ENCODE measurements at places on chromosomes 3 and 15.
A peak's percentile ranks its signal among the peaks of the same experiment; 100 is the strongest.

DNA sequence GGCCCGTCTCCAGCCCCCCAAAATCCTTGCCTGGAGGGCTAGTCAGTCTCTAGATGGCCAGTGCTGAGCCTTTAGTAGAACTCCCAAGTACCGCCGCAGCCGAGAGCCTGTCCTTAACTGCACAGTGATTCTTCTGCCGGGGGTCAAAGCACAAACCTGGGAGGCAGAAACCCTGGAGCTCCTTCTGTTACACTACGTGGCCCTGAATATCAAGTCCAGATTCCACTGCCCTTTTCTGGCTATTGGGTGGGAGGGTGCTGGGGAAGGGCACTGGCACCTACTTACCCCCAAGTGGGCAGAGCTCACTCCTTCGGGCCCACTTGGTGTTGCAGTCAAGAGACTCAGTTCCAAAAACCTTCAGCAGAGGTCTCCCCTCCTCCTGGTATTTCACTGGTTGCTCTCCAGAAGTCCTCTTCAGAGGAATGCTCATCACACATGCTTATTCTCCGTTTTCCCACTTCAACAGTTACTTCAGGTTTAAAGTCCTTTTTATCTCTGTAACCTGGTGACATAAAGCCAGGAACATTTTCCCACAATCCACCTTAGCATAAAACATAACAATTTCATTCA, 10.8 kb downstream of the PDHB start:
- peak; percentile 16 for DNase-seq

DNA sequence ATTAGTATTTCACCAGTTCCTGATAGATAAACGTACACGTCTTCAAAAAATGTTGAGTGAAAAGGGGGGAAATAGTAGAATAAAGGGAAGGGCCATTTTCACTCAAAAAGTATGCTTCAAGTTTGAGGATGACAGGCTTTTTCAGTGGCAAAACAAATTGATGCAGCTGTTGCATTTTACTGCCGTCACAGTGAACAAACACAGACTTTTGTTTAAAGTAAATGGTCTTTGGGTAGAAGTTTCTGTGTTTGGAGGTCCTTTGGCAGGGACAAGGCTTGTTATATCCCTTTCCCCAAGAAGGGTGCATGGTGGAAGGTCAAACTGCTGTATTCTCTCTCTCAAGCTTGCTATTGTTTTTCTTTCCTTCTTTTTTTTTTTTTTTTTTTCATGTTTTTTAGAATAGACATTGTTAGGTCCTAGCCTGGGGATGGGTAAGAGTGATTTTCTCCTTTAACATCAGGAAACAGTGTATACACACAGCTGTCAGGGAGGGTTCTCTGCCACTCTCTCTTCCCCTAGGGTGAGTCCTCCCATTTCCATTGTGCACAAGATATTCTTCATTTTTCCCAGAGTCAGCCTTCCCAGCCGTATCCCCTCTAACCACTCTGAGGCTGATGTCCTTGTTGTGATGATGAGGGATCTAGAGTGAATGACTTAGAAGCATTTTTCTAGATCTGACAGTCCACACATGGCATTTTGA, 6.6 kb upstream of the SUCNR1 start:
- no peak for DNase-seq

DNA sequence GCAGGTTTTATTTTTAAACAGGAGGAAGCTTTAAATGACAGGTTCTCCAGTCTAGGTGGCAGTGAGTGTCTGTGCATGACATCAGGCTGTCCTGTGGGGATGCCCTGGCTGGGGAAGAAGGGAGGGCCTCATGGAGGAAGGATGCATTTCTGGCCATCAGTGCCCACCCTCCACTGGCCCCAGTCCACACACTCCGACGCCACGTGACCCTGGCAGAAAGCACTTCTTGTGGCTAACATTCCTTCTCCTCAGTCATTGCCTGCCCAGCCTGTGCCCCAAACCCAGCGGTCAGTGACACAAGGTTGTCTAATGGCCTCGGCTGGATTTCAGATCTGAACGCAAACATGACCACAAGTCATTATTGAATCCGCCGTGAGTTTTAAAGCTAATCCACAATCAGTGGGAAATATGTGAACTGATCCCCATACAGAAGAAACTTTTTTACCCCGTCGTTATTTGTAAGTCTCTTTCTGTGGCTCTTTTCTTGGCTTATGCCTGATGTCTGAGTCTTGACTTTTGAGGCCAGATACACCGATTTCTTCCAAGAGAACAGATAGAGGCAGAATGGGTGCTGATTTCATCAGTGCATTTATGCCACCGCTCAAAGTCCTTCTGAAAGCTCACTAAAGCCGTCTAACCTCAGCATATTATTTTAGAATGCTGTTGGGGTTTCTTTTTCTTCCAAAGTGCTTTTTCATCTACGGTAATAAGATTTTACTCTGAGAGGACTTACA, 17.3 kb upstream of the LRRK1 start:
- DNase-seq = no peak

DNA sequence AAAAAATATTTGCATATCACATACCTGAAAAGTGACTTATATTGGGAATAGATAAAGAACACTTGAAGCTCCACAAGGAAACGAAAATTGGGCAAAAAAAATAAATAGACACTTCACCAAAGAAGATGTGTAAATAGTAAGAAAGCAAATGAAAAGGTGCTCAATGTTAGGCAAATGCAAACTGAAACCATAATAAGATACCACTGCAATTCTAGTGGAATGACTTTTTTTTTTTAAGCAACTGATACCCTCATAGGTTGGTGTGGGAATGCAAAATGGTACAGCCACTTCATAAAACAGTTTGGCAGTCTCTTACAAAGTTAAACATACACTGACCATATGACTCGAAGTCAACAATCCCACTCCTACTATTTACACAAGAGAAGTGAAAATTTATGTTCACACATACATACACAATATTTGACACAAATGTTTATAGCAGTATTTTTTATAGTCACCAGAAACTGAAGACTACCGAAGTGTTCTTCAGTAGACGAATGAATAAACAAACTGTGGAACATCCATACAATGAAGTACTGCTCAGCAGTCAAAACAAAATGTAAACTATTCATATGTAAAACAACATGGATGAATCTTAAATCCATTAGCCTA, 176.3 kb downstream of the ZMAT3 start:
- no peak for DNase-seq

- no peak for DNase-seq
Observed at GRCh38 chr3:184570489-184570888, 8.9 kb downstream of the EPHB3 start.

GRCh38 chr15:31265871-31266711, 60.5 kb upstream of the KLF13 start:
- no peak for DNase-seq

GRCh38 chr15:58574631-58575030, 142.8 kb downstream of the LIPC start:
- no peak for DNase-seq

- DNase-seq = no peak
Observed at GRCh38 chr3:160280836-160281235, 55.6 kb downstream of the C3orf80 start.

DNA sequence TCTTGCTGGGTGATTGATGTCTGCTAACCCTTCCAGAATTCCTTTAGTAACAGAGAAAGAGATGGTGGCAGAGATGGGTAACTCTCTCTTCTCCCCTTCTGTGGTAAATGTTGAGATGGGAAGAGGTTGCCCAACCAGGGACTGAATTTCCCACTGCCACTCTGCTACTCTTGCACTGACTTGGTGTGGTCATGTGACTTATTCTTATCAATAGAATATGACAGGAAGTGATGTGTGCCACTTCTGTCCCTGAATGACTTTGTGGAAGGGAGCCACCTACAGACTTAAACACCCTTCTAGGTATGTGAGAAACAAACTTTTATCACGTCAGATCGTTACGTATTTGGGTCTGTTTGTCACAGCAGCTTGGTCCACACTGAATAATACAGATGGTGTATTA, 132.9 kb downstream of the ZNF621 start:
- DNase-seq = no peak

GRCh38 chr3:197171481-197172067, 126.8 kb downstream of the DLG1 start:
- no peak for DNase-seq

DNA sequence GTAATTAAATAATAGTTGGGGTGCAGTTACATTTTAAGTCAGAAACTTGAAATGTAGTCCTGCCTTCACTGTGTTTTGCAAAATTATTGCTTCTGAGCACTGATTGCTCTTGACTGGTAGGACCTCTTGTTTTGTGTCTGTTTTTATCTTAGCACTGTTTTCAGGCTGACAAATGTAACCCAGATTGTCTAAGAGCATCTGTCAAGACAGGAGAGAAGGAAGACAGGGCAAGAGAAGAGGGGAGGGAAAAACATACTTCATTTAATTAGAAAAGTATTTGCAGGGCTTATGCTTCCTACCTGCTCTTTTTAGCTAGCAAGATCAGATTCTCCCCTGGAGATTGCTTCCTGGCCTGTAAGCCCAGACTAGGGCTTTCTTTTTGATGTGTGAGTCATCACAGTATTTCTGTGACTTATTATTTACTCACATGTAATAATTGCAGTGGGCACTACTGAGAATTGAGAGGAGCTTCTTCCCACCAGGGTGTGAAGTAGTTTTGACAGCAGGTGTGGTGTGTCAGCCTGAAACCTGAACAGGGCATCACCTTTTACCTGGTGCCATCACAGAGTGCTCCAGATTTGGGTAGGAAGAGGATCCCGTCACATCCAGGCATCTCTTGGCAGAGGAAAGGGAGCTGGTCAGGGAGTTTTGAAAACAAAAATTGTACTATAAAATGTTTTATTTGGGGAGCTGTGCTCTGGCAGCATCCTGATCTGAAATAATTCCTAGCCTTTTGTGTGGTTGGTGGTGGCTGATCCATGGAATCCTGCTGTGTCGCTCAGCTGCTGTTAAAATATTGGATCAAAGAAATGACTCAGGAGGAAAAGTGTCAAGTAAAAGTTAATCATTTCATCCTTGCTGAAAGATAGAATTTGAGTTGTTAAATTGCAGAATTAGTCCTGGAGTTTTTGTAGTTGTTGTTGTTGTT, 98.2 kb downstream of the TMEM108 start:
- peak; percentile 35 for DNase-seq

GRCh38 chr3:22951910-22952309, 251.2 kb upstream of the UBE2E2 start:
- DNase-seq = no peak

DNA sequence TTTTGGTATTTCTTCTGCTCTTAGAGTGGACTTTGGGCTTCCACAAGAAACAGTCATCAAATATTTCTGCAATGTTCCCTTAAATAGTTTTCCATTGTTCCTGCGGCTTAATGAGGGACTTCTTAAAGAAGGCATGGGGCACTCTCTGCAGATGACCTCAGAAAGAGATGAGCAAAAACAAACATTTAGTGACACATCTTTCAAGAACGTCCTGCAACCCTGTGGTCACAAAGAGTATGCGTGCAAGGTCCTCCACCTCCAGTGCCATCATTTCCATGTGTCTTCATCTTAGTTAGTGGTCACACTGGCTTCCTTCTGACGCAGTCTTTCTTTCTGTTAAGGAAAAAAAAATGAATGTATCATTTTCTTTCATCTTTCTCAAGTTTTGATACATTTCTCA, 56.2 kb downstream of the GREM1 start:
- DNase-seq = peak; percentile 73

DNA sequence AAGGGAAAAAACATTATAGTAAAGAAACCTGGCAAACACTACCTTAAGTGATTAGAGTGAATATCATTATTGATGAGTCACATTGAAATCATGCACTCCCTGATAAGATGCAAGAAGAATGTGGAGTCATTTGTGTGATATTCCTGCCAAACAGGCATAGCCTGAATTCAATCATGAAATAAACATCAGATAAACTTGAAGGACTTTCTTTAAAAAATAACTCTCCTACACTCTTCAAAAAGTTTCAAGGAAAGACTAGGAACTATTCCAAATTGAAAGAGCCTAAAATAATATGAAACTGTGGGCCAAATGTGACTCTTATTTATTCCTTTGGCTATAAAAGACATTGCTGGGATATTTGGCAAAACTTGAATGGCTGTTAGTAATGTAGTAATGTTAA, 625.7 kb upstream of the LMCD1 start:
- DNase-seq = no peak

DNA sequence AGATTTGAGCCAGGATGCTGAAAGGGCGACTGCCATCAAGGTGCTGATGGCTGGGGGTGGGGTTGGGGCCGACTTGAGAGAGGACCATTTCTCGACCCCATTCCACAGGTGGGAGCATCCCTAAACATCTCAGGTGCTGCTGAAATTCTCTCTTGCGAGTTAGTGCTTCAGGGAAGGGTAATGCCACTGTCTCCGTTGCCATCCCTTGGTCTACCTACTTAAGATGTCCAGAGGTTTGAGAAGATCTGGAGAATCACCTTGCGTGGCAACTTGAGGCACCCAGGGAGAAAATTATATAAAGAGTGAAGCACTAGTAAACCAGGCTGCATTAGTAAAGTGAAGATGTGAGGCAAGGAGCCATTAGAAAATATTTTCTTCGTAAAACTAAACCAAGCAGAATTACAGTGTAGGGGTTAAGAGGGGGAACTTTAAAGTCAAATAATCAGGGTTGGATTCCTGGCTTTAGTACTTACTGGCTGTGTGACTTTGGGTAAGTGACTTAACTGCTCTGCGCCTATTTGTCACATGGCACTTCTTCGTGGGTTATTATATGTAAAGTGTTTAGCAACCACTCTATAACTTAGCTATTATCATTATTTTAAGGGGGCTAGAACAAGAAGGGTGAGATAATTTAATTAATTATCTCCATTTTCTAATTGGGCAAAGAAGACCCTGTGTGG, 662 bp upstream of the RFTN1 start:
- DNase-seq = no peak

- DNase-seq = peak; percentile 80
Observed at GRCh38 chr15:57541805-57542504, 49.7 kb upstream of the MYZAP start.

DNA sequence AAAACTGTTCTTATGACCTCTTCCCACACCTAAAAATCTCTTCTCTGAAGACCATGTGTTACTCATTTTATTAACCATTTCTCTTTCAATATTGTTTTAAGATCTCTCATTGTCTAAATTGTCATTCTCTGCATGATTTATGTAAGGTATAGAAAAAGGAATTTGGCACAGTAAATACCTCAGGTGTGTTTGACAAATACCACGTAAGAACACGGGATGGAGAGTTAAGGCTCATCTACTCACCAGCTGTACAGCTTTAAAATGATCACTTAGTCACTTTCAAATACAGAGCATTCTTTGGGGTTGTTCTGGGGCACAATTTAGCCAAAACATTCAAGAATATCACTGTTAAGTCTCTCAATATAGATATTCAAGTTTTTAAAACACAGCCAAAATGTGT, 627.1 kb downstream of the MCTP2 start:
- DNase-seq = peak; percentile 6

GRCh38 chr3:112010636-112011035, 11.9 kb downstream of the TAGLN3 start:
- no peak for DNase-seq

- no peak for DNase-seq
Observed at GRCh38 chr3:463252-464192, 267.0 kb downstream of the CHL1 start.

- DNase-seq = no peak
Observed at GRCh38 chr3:141080431-141080830, 29.3 kb downstream of the SPSB4 start.
